ENCODE measurements at places on chromosomes 1 and 21.

- DNase-seq: no peak
Measured at GRCh38 chr1:223285452-223285851, 78.5 kb downstream of the SUSD4 start.

DNA sequence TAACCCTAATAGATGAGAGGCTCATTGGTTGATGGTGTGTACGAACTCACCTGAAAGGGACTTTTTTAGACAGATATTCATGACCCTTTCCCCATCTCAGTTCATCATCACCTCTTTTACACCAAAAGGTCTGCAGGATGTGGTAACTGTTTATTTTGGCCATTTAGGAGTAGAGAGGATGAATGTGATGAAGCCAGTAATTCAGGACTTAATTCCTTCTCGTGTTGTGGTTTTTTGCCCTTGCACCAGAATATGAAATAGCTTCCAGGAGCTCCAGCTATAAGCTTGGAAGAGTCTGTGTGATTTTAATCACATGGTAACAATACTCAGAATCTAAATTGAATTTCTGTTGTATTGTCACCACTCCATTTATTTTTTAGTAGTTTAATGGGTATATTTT lies 189.4 kb upstream of the KCTD3 start:
- DNase-seq: no peak

DNA sequence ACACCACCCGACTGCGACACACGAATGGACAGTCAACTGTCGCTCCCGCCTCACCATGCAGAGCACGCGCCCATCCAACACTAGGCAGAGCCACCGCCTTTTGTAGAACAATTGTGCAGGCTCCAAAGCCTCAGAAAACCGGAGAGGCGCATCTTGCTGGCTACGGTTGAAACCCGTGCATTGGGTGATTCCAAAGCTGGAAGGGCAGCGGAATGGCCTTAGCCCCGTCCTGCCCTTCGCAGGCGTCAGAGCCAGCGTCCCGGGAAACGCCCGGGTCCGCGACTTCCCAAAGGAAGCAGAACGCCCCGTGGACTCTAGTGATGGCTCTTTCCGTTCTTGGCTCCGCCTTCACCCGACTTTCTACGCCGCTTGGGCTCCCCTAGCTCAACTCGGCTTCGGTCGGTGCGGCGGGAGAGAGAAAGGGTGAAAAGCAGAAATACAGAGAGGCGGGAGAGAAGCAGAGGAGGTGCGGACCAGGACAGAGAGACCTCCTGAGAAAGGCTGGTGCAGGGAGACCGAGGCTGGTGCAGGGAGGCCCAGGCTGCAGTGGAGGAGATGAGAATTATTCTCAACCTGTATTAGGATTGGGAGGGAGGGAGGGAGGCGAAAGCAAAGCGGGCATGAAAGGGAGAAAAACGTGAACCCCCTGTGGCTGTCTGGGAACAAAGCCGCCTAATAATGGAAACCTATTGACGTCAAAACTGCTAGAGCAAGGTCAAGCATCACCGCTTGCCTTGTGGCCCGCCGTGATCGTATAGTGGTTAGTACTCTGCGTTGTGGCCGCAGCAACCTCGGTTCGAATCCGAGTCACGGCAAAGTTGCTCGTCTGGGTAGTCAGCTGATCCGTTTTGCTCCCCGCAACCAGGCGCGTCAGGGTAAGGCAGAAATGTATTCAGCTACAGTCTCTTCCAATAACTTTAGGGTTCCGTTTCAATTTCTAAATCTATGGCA lies 99.5 kb downstream of the PRKAB2 start:
- peak; percentile 47 for DNase-seq

DNA sequence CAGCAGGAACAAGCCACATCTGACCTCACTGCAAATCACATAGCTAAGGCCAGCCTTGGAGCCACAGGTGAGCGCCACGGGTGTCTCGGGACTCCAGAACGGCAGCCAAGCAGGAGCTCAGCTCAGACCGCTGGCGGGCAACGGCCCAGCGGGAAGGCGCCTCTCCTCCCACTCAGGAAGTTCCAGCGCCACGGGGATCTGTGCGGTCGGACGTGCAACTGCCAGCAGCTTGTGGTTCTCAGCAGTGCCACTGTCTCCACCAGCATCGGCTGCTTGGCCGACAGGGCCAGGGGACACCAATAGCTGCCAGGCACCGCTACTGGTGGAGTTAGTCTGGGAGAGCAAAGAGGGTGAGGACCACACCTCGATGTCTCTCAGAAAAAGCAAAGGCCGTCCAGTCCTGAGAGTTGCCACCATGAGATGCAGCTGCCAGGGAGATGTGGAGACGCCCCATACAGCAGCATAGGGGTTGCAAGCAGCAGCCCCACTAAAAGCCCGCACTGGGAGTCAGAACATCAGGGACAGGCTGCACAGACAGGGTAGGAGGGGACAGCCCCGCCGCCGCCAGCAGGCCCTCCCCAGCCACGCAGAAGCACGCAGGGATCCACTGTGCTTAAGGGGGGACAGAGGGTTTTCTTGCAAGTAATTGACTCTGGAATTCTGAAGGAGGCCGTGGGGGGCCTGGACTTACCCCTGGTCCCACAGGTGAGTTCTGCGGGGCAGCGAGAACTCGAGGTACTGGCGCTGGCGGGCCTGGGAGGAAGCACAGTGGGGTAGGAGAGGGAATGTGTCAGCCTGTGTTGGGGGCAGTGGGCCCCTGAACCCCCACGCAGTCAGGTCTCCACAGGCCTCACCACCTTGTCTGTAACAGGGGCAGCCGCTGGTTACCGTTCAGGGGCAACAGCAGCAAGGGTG lies 83.5 kb downstream of the NPHP4 start:
- no peak for DNase-seq

Data from activated CD4-positive, alpha-beta T cell treated with anti-CD3 and anti-CD28 coated beads for 48 hours (primary cell).